Tibial nerve (tissue), 4 donors: ENCODE measurements at places on chromosomes 1 and 21.

DNA sequence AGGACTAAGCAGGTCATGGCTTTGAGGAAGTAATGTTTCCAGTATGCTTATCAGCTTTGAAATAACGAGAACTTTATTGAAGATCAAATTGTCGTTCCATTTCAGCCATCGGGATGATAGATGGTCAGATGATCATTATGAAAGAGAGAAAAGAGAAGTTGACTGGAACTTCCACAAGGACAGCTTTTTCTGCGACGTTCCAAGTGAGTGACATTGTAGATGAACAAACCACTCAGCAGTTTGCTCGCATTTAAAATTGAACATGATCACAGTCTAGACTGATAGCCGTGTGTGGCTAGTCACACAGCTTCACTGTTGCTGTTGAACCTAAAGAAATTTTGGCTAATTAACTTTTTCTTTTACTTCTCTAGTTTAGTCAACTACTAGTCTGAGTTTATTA, 151.1 kb downstream of the TLR5 start:
- DNase-seq: no peak

DNA sequence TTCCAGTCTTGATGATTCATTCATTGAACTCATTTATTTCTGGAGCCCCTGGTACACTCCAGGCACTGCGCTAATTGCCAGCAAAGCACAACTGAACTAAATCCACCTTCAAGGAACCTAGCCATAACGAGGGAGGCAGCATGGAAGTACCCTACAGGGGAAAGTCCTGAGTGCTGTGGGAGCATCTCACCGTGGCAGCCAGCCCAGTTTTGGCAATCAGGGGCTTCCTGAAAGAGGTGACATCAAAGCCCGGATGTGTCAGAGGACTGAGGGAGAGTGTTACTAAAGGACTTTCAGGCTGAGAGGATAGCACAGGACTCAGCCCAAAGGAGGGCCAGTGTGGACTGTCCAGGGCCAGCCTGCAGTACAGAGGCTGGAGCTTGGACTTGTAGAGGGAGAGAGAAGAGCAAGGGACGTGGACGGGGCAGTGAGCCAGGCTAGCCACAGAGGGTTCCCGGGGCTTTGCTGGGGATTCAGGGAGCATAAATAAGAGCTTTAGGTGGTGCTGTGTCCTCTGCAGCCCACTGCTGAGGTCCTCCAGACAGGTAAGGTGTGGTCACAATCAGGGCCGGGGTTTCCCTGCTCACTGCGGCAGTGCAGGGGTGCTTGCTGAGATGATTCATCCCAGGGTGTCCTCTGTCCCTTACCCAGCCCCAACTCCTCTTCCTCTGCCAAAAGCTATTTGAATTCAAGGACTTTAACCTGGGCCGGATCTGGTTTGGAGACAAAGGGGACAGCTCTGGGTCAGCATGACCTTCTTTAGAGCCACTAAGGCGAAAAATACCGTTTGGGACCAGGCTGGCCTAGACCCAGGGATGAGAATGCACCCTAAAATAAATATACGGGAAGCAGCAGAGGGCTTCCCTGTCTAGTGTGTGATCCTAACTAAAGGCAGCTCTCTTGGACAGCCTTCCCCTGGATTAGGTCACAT, 128.3 kb downstream of the EDEM3 start:
- DNase-seq: no peak

DNA sequence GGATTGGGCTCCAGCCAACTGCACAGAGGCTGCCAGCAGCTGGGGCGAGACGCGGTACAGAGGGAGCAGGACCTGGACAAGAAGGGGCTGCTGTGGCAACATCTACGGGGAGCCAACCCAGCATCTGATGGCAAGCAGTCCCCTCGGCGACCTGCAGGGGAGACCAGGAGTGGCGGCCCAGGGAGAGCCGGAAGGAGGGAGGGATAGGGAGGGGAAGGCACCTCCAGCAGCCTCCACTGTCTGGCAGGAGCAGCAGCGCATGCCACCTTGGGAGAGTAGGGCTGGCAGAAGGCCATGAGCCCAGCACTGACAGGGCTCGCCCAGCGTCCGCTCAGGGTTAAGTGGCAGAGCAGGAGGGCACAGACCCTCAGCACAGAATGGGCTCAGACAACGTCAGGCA, 17.3 kb downstream of the CHD5 start:
- no peak for DNase-seq

DNA sequence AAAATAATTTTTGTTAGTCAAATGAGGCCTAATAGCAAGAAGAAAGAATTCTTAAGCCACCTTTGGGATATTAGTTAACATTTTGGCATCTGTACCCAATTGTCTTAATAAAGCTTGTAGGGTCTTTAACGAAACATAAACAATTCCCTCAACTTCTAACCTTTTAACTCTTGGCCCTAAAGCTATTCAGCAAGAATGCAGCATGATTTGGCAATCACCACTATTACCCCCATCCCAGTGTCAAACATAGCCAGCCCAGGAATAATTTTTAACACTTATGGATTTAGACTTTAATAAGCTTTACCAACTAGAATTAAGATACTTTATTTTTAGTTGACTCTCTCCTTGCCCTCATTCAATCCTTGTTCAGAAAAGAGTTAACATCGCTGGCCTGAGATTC, 2.5 kb upstream of the SLC16A4 start:
- DNase-seq: no peak

DNA sequence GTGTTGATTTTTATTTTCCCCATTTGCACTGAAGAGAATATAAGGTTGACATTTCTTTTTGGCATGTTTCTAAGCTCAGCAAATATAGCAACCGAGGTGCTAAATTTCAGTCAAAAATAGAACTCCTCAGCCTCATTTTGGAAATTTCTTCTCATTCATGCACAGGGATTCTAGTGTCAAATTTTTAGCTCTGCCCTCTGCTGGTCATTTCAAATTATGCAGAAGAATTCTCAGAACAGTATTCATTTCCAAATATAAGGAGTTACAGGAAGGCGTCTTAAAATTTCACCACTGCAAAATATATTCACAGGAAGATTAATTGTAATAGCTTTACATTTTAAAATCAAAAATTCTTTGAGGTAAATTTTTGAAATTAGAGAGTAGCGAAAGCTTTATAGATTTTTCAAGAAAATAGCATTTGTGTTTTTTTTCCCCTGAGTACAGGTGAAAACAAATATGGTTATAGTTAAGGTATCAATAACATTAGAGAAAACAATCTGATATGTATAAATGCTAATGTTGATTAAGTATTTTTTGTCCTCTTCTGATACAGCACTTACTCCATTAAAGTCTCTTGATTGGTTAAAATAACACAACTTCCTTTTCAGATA, 57.9 kb downstream of the FMN2 start:
- no peak for DNase-seq

GRCh38 chr1:65069011-65069565, 78.9 kb upstream of the AK4 start:
- no peak for DNase-seq

GRCh38 chr21:34351786-34352241, 12.0 kb upstream of the KCNE2 start:
- peak; percentile 46 for DNase-seq

DNA sequence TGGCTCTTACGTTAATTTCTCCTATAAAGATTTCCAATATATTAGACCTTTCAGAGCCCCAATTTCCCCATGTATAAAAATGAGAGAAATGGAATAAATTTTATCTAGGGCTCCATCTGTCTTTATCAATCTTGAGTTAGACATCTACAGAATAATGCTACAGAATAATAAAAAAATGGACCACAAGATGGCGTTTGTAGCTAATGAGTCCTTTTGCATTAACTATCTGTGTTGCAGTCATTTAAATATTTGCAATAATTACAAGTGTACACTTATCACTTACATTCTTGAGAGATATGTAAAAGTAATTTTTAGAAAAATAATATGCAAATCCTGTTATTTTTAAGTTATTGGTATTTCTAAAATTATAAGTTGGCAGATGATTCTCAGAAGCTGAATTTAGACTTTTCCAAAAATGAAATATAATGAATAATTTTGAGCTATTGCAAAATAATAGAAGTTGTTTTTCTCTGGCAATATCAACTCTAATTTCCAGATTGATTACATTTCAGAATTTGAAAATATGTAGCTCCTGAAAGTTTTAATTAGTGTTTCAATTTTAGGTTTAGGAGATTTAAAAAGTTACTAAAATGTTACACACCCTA, 87.7 kb downstream of the SNX7 start:
- DNase-seq: no peak

DNA sequence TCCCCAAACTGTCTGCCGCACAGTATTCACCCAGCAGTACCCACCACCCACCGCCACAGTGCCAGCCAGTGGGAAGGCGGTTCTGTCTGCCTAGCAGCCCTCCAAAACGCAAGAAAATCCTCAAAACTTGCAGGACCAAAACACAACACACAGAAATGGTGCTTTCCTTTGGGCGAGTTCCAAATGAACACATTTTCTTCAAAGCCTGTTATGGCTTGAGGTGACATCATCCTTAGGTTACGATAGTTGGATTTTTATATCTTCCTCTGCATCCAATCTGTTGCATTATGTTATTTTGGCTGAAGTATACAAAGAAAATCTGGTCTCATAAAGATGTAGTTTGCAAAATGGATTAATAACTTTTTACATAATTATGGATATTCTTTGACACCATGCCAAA, 8.4 kb upstream of the SPRR3 start:
- no peak for DNase-seq

DNA sequence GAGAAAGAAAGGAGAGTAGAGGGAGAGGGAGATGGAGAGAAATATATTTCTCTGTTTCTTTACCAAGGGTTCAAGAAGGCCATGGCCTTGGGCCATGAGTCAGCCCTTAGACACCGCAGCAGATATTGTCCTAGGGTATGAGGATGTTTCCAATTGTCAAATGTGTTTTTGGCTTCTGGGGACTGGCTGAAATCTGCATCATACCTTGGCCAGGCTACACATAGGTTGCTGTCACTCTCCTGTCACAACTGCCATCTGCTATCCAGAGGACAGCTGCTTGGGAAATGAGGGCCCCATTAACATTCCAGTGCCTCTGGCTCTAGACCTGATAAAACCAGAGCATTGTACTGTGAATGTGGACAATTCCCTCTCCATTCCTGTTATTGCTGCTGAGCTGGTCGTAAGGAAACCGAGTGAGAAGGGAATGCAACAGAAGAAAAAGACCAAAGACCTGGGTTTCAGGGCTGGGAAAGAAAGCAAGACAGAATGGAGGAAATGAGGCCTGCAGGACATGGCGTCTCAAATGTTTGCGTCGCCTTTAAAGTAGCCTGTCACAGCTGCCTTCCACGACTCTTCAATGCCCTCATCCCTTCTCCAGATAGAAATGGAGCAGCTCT, 8.8 kb upstream of the PIGC start:
- no peak for DNase-seq

DNA sequence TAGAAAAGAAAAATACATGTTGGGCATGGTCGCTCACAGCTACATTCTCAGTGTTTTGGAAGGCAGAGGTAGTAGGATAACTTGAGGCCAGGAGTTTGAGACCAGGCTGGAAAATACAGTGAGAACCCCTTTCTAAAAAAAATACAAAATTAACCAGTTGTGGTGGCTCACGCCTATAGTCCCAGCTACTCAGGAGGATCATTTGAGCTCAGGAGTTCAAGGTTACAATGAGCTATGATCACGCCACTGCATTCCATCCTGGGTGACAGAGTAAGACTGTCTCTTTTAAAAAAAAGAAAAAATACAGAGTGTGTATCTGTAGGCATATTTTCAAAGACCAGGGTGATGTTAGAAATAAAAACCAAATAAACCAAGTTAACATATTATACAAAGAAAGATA, 57.8 kb downstream of the HFM1 start:
- no peak for DNase-seq

DNA sequence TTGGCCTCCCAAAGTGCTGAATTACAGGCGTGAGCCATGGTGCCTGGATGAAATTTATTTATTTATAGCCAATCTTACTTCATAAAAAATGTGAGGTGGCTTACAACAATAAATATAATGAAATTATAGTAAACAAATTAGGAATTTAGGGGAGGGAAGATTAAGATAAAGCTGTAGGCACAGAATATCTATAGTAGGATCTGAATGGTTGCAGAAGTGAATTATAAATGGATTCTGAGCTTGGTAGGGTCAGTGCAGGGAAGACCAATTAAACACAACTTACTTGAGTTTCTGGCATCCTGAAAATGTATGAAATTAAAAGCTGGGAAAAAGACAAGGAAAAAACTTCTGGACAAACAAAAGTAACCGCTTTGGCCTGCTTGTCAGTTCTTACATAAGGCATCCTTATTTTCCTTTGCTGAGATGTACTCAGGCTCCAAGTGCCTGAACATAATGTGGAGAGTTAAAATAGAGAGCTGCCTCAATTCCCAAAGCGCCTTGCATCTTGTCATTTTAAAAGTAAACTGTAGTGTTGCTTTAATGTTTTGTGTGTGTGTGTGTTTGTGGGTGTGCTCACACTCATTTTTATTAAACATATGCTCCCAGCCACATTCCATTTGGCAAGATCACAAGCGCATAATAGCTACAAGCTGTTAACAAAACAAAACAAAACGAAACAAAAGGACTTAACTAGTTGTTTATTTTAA, 247.3 kb downstream of the S1PR1 start:
- DNase-seq: no peak

- no peak for DNase-seq
Observed at GRCh38 chr1:233597489-233597901, 16.4 kb upstream of the KCNK1 start.

GRCh38 chr1:194568610-194569009, 1382.2 kb upstream of the B3GALT2 start:
- no peak for DNase-seq

- no peak for DNase-seq
Observed at GRCh38 chr1:187264995-187265602, 436.4 kb downstream of the PLA2G4A start.
